Activated T-helper 1 cell treated with anti-CD3 and anti-CD28 coated beads, Interleukin-12 subunit alpha, Interleukin-12 subunit beta, Interleukin-2, Interleukin-4 antibody, amounts not matched to agents 30 ng/mL and 10 ng/mL and 1 ng/mL, durations not matched to agents 14 hours and 24 hours and 36 hours (primary cell): ENCODE measurements at places on chromosomes 3 and 15. TPM values are rescaled to one million over a fixed set of nuclear protein-coding genes. Genes with fewer than 3 reads are reported as not detected.

TGM5 gene
- not detected in 2 replicates for total RNA-seq

LIPC gene
- total RNA-seq, result 0.62 and 0.69 TPM in 2 replicates

TMCO5A gene
- total RNA-seq, result not detected in 2 replicates

GNB5 gene
- total RNA-seq, result 17.0 and 18.5 TPM in 2 replicates

IL17RE gene
- total RNA-seq, result 3.2 and 3.5 TPM in 2 replicates

DLG1 gene
- total RNA-seq, result 85.0 and 87.1 TPM in 2 replicates

THBS1 gene
- total RNA-seq, result 2.3 and 3.2 TPM in 2 replicates

GABRR3 gene
- not detected in 2 replicates for total RNA-seq

CAPN3 gene
- 1.5 and 1.6 TPM in 2 replicates for total RNA-seq

ATP13A4 gene
- total RNA-seq, result 0.31 and 1.7 TPM in 2 replicates

POC1A gene
- 20.3 and 24.9 TPM in 2 replicates for total RNA-seq

FBXO45 gene
- 22.8 and 24.3 TPM in 2 replicates for total RNA-seq

SLC51B gene
- not detected in 2 replicates for total RNA-seq

PCOLCE2 gene
- not detected in 2 replicates for total RNA-seq

TIGIT gene
- total RNA-seq, result 5.6 and 5.8 TPM in 2 replicates

LZTFL1 gene
- total RNA-seq, result 5.2 and 6.5 TPM in 2 replicates

FBXL22 gene
- total RNA-seq, result 0.83 and 0.88 TPM in 2 replicates

PARP15 gene
- 12.8 and 13.2 TPM in 2 replicates for total RNA-seq

SHC4 gene
- 25.7 and 26.4 TPM in 2 replicates for total RNA-seq

DGKG gene
- 0.26 and 1.4 TPM in 2 replicates for total RNA-seq

FMN1 gene
- total RNA-seq, result 0.03 TPM in 1 of 2 replicates, not detected in the other

HIGD2B gene
- total RNA-seq, result 0.29 TPM in 1 of 2 replicates, not detected in the other

SI gene
- not detected in 2 replicates for total RNA-seq

CCNB2 gene
- 36.6 and 38.2 TPM in 2 replicates for total RNA-seq

TMEM40 gene
- total RNA-seq, result not detected in 2 replicates

RTP3 gene
- total RNA-seq, result not detected in 2 replicates

COLQ gene
- 0.65 and 0.96 TPM in 2 replicates for total RNA-seq

MAP1A gene
- total RNA-seq, result 2.2 and 2.3 TPM in 2 replicates

SKOR1 gene
- 0.21 TPM in 1 of 2 replicates, not detected in the other for total RNA-seq

GPR87 gene
- total RNA-seq, result 0.62 and 0.93 TPM in 2 replicates

FGD5 gene
- not detected in 2 replicates for total RNA-seq

MEX3B gene
- 0.59 and 0.73 TPM in 2 replicates for total RNA-seq

TRIM42 gene
- total RNA-seq, result not detected in 2 replicates

CCDC54 gene
- not detected in 2 replicates for total RNA-seq

DIS3L gene
- 47.7 and 56.0 TPM in 2 replicates for total RNA-seq

KCNAB1 gene
- total RNA-seq, result not detected in 2 replicates

AGBL1 gene
- total RNA-seq, result not detected in 2 replicates

C15orf62 gene
- total RNA-seq, result 0.36 and 0.37 TPM in 2 replicates

ILDR1 gene
- 0.34 and 0.76 TPM in 2 replicates for total RNA-seq

ZBED2 gene
- total RNA-seq, result 812 and 827 TPM in 2 replicates

FANCD2OS gene
- total RNA-seq, result not detected in 2 replicates

C2CD4A gene
- 0.13 and 0.17 TPM in 2 replicates for total RNA-seq

AHSG gene
- total RNA-seq, result 0.16 TPM in 1 of 2 replicates, not detected in the other

IL1RAP gene
- total RNA-seq, result 26.4 and 31.6 TPM in 2 replicates

GOLGA8J gene
- 0.23 TPM in 1 of 2 replicates, not detected in the other for total RNA-seq

DUOX1 gene
- total RNA-seq, result 0.10 and 0.13 TPM in 2 replicates

ZBTB20 gene
- total RNA-seq, result 3.4 and 4.1 TPM in 2 replicates

ISG20 gene
- 31.2 and 34.9 TPM in 2 replicates for total RNA-seq

MITF gene
- 0.54 TPM in 1 of 2 replicates, not detected in the other for total RNA-seq

TP53BP1 gene
- total RNA-seq, result 44.1 and 46.1 TPM in 2 replicates

PLCB2 gene
- 88.5 and 89.0 TPM in 2 replicates for total RNA-seq

SLC6A11 gene
- not detected in 2 replicates for total RNA-seq

TRH gene
- not detected in 2 replicates for total RNA-seq

FETUB gene
- not detected in 2 replicates for total RNA-seq

CHL1 gene
- total RNA-seq, result not detected in 2 replicates

ADGRG7 gene
- total RNA-seq, result not detected in 2 replicates

SPSB4 gene
- total RNA-seq, result not detected in 2 replicates
